ENCODE measurements at places on chromosomes 7 and 10.

GRCh38 chr10:33336582-33337325 lies 2.3 kb upstream of the NRP1 start:
- DNase-seq = no peak

GRCh38 chr7:90320014-90320413 lies 1.1 kb downstream of the FAM237B start:
- no peak for DNase-seq

- no peak for DNase-seq
These were observed 109.1 kb downstream of the SRPK2 start for GRCh38 chr7:105279688-105280007.

- no peak for DNase-seq
These were observed 112.5 kb downstream of the GRID1 start for GRCh38 chr10:86254081-86254480.

- DNase-seq = no peak
These were observed 883 bp upstream of the TRA2A start for GRCh38 chr7:23532490-23533237.

DNA sequence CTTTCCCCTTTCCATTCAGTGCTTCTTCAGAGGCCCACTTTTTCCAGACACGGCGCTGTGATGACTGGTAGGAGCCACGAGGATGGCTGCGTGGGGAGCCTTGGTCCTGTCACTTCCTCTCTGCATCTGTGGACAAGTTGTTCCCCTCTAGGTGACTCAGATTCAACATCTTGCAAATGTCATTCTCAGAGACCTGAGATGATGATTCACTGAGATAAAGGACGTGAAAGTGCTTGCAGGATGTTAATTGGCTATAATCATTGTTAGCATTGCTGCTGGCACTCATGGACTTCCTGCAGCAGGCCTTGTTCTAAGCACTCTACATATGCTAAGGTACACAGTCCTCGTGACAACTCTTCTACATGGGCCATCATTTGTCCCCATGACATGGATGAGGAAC lies 489.8 kb upstream of the ZMIZ1 start:
- peak; percentile 6 for DNase-seq

DNA sequence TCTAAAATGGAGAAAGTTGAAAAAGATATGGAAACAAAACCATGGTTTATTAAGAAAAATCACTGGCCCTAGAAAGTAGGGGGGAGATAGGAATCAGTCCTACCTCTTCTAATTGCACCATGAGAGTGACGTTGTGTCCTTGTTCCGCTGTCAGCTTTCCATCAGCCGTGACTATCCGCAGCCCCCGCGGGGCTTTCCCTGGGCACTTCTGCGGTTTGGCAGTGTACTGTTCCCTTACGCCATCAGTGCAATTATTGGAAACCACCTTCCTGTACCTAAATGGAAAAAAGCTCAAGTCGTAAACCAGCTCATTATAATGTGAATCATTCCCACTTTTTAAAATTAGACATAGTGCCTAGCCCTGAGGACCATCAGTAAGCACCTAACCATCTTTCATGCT lies 512.2 kb downstream of the SORCS1 start:
- no peak for DNase-seq

DNA sequence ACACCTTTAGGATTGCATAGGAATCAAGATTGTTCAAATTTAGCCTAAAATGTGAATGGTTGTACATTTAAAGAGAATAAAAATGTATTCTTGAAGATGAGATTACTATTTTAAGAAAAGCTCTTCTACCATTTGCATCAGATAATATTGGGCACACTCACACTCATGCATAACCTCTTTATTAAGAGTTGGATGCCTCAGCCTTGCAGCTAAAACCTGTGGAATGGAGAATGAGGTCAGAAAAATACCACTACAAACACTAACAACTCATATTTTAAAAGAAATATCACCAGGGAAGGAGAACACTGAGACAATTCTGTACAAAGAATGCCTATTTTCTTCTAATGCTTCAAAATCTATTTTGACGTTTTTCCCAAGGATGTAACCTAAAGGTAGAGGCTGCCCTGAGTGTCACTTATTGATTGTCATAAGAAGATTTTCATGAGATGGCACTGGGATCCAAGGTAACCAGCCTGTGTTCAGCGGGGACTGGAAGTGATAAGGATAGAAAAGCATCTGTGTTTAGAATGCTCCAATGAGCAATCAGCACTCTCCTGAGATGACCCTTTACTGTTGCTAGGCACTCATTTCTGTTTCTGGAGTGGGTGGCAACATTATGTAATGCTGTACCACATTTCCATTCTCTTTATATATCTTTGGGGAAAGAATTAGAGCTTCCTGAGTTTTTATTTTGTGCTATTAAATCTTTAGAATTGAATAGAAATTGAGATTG lies 26.6 kb downstream of the REEP3 start:
- DNase-seq = no peak

- no peak for DNase-seq
These were observed 116.2 kb downstream of the PARP12 start for GRCh38 chr7:139946533-139946932.

DNA sequence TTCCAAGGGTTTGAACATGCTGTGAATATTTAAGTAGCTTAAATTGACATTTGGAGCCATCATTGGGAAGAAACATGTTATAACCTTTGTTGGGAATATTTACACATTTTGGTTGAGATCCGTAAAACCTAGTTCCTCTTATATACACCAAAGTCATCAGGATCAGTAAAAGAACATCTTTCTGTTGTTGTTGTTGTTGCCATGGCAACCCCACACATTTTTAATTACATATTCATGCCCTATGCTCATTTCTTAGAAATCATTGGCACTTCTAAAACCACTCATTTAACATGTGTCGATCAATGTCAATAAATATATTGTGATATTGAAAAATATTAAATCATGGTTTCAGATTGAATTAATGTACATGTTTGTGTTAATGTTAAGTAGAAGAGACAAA lies 122.6 kb downstream of the POU6F2 start:
- DNase-seq = no peak

- DNase-seq = peak; percentile 61
These were observed at the start of gene FUOM for GRCh38 chr10:133357285-133358161. Gene FUOM (minus strand): TSS chr10:133358019. CDS start chr10:133358007, 12 bp downstream.

GRCh38 chr10:73644015-73644743 lies 2.9 kb upstream of the MYOZ1 start:
- DNase-seq = peak; percentile 62

GRCh38 chr10:12540341-12540781 lies 191.0 kb downstream of the CAMK1D start:
- DNase-seq = no peak

GRCh38 chr7:150855046-150855445 lies 2.7 kb downstream of the AOC1 start:
- no peak for DNase-seq

DNA sequence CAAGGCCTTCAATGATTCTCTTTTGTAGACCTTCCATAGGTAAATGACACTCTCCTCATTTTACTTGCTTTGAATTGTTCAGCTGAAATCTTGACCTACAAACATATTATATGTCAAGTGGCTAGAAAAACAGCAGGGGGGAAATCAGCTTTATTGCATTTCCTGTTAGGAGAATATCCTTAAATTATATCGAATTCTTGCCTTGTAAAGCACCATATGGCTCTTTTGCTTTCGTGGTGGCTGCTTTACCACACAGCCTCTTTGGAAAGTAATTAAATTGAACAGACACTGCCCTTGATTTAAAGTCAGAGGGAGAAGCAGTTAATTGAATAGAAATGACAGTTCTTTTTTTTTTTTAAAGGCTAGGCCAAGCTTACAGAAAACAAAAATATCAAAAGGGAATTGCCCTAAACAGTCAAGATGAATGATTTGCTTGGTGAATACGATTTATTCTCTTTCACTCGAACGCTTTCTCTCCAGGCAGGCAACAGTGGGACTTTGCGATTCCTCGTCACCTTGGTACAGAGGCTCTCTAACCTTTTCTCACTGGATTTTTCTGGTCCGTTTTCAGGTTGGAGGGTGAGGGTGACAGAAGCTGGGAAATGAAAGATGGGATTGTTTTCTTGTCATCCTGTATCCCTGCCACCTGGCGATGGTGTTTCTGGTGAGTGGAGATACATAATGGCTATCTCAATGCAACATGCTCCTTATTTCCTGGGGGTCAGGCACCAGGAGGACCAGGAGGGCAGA lies 126.0 kb downstream of the GATA3 start:
- DNase-seq = no peak

DNA sequence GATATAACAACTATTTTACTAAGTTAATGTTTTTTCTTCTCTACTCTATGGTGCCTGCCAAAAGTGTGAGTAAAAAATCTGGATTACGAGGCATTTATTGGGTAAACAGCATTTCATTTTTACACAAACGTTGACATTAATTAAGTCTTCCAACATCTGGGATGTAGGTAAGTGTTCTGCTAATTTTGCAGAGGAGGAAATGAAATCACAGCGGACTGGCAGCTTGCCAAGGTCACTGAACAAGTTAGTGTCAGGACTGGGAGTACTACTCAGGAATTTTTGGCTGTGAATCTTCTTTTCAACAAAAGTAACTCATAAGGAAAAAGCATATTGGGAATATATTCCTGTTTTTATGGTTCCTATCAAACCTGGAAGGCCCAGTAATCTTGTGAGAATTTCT lies 612.1 kb upstream of the FZD8 start:
- no peak for DNase-seq

GRCh38 chr10:106436123-106436715 lies 728.3 kb downstream of the SORCS1 start:
- no peak for DNase-seq

- no peak for DNase-seq
These were observed 42.4 kb downstream of the TNRC18 start for GRCh38 chr7:5381071-5381772.

GRCh38 chr10:28788252-28788651 lies 110.9 kb downstream of the BAMBI start:
- no peak for DNase-seq

DNA sequence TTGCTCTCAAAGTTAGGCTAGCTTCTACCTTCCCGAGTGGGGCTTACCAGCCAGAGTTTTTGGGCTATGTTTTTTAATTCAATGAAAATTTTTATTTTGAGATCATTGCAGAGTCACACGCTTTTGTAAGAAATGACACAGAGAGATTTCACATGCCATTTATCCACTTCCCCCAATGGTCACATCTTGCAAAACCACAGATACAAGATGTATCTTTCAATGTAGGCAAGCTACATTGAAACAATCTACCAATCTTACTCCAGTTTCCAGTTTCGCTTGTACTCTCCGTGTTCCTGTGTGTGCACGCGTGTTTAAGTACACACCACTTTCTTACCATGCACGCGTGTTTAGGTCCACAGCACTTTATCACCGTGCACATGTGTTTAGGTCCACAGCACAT lies 89.4 kb upstream of the LEP start:
- DNase-seq = no peak

- no peak for DNase-seq
These were observed 102.9 kb upstream of the ETV1 start for GRCh38 chr7:14092331-14092730.

DNA sequence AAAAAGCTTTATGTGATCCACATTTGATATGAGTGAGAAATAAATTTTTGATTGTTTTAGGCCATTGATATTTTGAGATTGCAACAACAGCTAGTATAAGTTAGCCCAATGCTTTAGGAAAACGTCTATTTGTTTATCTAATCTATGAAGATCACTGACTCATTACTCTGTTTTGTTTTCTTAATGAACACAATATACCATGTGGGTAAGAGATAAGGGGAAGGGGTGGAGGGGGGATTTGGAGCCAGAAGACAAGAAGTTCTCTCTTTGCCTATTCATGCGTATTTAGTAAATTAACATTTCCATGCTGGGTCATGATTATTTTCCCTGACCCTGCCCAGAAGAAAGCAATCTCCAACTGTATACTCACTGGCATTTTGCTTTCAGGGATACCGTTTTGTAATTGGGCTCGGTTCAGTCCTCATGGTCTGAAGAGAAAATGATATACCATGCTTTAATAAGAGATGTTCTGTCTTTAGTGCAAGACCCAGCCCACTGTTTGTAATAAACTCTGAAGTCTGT lies 359.5 kb upstream of the NPSR1 start:
- DNase-seq = no peak

DNA sequence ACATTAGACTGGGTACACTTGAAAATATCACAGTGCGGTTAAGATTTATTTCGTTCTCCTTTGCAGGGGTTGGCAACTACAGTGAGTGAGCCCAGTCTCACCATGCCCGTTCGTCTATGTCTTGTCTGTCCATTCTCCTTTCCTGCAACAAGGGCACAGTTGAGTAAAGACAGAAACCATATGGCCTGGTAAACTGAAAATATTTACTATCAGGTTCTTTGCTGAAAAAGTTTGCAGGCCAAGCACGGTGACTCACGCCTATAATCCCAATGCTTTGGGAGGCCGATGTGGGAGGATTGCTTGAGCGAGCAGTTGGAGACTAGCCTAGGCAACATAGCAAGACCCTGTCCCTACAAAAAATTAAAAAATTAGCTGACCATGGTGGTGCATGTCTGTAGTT lies 11.4 kb upstream of the KCTD7 start:
- no peak for DNase-seq

GRCh38 chr10:94193466-94193924 lies 169.2 kb downstream of the NOC3L start:
- DNase-seq = no peak

- DNase-seq = no peak
These were observed 19.4 kb upstream of the CSGALNACT2 start for GRCh38 chr10:43118631-43119415.
